Activated T-cell treated with anti-CD3 and anti-CD28 coated beads, Interleukin-2, amount 50 U/mL, for 1 hour (primary cell): ENCODE measurements at places on chromosomes 13 and 19.

GRCh38 chr19:53879140-53880081 is 2.6 kb upstream of the PRKCG start:
- DNase-seq = peak; percentile 85

- no peak for DNase-seq
Measured at GRCh38 chr19:52901842-52902241, 4.4 kb upstream of the ZNF320 start.

DNA sequence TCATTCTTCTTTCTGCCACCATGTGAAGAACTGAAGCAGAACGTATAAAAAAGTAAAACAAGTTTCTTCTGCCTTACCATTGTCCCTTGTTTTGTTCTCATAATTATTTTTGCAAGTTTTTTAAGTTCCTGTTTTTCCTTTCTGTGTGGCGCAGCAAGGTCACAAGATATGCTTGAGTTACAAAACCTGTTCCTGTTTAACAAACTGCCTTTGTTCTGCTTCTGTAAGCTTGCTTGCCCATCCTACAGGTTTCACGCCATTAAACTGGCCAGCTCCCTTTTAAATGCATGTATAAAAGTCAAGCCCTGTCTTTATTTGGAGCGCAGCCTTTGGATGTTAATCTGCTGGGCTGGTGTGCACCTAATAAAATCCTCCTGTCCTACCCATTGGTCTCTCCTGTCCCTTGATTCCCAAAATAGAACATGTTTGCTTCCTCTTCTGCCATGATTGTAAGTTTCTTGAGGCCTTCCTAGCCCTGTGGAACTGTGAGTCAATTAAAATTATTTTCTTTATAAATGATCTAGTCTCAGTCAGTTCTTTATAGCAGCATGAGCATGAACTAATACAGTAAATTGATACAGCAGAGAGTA is 1115.4 kb downstream of the SLITRK1 start:
- no peak for DNase-seq

- DNase-seq = no peak
Measured at GRCh38 chr13:83633746-83634145, 248.5 kb downstream of the SLITRK1 start.

DNA sequence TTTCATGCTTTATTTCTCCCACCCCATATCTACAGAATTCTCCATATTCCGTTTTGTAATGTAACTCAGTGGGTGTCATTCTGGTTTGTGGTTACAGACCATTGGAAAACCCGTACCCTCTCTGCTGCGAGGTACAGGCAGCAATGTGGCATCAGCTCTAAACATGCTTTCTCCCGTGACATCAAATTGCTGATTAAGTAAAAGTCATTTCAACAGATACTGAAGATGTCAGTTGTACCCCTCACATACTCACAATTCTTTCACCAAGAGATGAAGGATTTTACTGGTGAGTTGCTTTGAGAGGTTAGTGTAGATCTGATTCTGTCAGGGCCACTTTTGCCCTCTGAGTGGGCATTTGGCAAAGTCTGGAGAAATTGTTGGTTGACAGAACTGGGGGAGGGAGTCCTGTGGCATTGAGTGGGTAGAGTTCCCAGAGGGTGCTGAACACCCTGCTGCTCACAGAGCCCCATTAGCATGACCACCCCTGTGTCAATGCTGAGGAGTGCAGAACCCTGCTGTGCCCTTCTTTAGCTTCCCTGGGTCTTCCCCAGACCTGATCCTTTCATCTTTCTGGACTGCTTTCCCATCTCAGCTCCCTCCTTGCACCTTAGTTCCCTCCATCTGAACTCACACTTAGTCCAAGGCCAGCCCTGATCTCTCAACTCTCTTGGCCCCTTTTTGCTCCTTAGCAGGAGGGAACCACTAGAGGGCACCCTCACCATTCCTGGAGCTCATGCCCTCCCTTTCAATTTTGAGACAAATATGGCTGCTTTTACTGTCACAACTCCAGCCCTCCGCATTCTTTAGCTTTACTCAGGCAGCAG is 39.9 kb upstream of the CEACAM8 start:
- DNase-seq = no peak

DNA sequence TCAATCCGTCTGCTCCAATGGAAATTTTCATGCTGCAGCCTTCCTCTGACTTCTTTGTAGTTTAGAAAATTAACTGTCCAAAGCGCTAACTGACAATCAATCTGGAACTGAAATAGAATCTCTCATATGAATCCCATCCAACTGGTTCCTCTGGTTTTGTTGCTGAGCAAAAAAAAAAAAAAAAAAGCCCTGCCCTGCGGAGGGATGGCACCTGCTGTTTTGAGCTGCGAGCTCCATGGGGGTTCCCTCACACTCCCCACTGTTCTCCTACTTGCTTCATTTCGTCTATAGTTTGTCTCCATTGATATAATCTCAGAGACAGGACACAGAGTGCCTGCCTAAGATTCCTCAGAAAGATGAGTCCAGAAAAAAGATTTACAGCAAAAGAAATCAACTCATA is 33.4 kb downstream of the FAAP24 start:
- no peak for DNase-seq

- DNase-seq = peak; percentile 47
Measured at GRCh38 chr19:43524922-43525835, 1.8 kb downstream of the ETHE1 start.

DNA sequence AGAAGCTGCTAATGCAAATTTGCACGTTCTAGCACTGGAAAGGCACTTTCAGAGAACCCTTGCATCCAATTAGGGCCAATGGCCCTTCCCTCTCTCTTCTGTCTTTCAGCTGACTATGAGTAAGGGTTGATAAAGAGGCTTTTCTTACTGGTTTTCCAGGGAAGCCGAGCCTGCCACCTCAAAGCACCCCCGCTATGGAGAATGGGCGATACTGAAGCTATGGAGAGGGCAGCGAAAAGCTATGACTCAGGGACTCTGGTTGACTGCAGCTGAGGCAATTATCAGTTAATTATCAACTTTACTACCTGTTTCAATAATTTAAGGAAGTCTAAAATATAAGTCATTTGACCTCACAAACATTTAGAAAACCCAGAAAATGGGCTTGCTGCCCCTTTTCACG is 115.8 kb downstream of the TRPC4 start:
- no peak for DNase-seq

DNA sequence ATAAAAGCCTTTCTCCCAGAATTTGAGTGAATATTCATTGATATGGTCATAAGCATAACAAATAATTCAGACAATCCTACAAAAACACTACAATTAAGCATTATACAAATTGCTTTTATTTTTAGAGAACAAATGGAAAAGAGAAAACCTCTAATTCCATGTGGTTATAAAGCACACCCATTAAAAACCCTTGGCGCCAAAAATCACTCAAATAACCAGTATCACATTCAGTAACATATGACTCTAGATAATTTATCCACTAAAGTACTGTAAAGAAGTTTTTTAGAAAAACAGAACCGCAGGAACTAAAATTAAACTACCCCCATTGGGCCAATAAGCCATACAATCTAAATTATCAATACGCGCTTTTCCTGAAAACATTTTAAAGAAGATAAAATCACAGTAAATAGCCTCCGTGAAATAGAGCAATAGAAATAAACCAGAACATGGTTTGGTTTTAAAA is 569 bp downstream of the LCP1 start:
- no peak for DNase-seq

GRCh38 chr13:91318886-91319285 is 28.6 kb upstream of the MIR17HG start:
- DNase-seq = no peak

DNA sequence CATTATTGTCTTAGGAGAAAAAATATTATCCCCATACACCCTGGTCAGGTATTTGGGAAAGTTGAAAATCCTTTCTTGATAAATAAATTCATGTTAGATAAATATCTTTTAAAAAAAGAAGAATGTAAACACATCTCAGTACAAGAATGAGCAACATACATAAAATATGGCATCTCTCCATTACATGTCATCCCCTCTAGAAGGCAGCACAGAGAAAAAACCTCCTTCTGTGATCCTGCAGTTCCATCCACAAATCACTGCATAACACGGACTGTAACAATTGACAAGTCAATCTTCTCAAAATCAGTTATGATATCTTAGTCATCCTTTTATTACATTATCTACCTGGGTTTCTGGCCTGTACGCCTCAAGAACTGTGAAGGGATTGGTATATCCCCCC is 683.9 kb upstream of the KLHL1 start:
- no peak for DNase-seq

DNA sequence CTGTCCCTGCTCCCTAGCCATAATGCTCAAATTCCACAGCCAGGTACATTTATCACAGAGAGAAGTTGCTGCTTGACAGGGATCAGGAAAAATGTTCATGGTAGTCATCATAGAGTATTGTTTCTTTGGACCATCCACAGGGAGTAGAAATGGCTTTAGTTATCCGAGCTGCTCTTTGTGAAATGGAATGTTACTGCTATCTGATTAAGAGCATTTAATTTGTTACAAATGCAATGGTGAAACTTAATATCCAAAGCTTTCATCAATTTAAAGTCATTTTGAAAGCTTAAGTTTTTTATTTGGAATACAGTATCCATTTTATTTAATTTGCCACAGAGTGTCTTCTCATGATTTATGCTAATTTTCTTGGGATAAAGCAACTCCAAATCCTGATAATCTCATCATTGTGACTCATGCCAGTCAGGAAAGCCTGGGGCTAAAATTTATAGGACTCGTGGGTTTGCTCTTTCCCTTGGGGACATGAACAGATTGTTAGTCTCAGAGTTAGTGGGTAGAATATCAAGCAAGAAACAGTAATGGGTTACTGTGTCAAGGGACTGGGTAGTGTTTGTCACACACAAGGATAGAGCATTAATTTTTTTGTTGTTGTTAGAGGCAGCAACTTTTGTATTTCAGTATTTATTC is 59.8 kb downstream of the SCEL start:
- no peak for DNase-seq

DNA sequence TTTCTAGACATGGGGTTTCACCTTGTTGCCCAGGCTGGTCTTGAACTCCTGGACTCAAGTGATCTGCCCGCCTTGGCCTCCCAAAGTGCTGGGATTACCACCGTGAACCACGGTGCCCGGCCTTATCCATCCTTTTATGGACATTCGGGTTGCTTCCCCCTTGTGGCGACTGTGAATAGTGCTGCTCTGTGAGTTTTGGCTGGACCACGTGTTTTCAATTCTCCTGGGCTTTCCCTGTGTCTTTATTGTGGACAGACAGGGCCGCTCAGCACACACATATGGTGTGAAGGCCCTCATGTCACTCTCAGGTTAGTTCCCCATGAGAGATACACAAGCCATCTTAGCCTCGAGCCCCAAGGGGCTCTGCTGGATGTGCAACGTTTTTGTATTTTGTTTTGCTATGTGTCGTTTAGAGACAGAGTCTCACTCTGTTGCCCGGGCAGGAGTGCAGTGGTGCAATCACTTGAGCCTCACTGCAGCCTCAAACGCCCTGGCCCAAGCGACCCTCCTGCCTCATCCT is 40.5 kb downstream of the MAU2 start:
- peak; percentile 69 for DNase-seq
